Mucosa of gallbladder (tissue), 1 donor: ENCODE measurements at places on chromosomes 12 and 14. TPM values are rescaled to one million over a fixed set of nuclear protein-coding genes. Genes with fewer than 3 reads are reported as not detected.

DNA sequence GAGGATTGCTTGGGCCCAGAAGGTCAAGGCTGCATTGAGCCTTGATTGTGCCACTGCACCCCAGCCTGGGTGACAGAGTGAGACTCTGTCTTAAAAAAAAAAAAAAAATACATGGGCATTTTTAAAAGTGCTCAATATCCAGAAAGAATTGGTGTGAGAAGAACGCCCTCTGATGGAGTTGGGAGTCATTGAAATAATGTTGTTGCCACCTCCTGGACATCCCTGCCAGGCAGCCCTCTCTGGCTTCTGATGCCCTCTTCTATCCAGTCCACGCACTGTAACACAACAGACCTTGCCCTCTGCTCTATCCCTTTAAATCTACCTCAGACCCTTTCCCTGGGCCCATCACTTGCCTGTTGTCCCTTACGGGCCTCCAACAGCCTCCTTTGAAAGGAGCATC is 4.9 kb downstream of the PTGDR start:
- peak; percentile 38 for DNase-seq

GRCh38 chr12:50049254-50050118 is 7.9 kb upstream of the ASIC1 start:
- no peak for DNase-seq

- DNase-seq = peak; percentile 44
These were observed 28.1 kb downstream of the MSRB3 start for GRCh38 chr12:65306366-65307168.

DNA sequence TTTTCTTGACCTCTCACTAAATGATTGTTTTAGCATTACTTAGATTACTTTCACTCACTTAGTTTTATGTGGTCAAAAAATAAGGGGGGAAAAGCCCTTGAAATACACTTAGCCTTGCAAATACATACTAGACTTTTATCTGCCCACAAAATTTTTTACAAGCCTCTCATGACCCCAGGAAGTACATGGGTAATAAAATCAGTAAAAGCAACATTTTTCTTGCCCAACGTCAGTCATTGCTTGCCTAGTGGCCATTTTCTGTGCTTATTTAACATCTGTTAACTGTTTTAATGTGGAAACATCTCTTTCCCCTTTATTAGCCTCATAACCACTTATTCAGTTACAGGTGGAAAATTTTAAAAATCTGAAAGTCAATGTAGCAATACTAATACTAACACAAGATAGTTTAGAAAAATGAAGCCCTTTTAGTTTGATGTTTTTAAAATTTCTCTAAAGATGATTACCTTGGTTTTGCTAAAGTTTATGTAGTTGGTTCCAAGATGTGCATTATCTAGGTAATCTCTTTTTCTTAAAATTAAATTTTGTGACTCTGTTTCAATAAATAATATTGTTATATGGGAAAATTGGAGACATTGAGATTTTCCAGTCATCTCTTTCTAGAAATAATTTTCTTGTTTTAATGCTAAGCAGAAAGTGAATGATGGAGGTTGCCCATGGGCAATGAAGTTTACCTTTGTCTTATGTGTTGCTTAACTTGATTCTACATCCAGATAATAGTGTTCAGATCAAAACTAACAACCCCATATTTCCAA is 175.5 kb downstream of the TMTC2 start:
- no peak for DNase-seq

DNA sequence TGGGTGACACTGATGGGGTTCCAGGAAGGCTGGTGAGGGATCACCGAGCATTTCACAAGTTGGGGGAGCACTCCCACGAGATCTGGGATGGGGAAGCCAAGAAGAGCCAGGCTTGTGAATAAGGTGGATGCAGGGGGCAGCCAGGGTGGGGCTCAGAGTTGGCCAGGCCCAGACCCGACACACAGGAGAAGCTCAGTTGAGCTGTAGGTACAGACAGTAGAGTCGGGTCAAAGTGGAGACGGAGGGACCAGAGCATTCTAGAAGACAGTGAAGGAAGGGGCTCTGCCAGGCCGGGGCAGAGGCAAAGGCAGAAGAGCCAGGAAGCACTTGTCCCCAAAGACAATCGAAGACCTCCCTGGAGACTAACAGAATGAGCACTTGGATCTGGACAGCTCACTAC is 70.9 kb upstream of the BCL11B start:
- no peak for DNase-seq

GRCh38 chr14:94918896-94919295 is 149.0 kb upstream of the GSC start:
- DNase-seq = no peak

DNA sequence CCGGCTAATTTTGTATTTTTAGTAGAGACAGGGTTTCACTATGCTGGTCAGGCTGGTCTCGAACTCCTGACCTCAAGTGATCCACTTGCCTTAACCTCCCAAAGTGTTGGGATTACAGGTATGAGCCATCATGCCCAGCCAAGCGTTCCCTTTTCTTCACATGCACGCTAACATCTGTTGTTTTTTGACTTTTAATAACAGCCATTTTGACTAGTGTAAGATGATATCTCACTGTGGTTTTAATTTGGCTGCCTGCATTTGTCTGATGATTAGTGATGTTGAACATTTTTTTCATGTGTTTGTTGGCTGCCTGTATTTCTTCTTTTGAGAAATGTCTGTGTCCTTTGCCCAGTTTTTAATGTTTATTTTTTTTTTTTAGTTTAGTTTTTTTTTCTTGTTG is 10.2 kb upstream of the YARS2 start:
- DNase-seq = no peak

GRCh38 chr14:101557811-101558738 is 3.2 kb upstream of the DIO3 start:
- DNase-seq = no peak

- no peak for DNase-seq
These were observed 36.2 kb upstream of the TUBA1C start for GRCh38 chr12:49228653-49229052.

GRCh38 chr14:69485701-69486100 is 1.2 kb downstream of the PLEKHD1 start:
- DNase-seq = no peak

Gene GPR132
- total RNA-seq = 3.7 TPM

Gene DBX2
- total RNA-seq = not detected

GRCh38 chr12:49750027-49750995 is 9.0 kb downstream of the TMBIM6 start:
- no peak for DNase-seq

GRCh38 chr12:100399095-100399494 is 42.2 kb downstream of the SLC17A8 start:
- no peak for DNase-seq

- no peak for DNase-seq
These were observed 499.3 kb upstream of the TMEM132C start for GRCh38 chr12:127767656-127768055.

Gene DTX1
- 4.1 TPM for total RNA-seq

DNA sequence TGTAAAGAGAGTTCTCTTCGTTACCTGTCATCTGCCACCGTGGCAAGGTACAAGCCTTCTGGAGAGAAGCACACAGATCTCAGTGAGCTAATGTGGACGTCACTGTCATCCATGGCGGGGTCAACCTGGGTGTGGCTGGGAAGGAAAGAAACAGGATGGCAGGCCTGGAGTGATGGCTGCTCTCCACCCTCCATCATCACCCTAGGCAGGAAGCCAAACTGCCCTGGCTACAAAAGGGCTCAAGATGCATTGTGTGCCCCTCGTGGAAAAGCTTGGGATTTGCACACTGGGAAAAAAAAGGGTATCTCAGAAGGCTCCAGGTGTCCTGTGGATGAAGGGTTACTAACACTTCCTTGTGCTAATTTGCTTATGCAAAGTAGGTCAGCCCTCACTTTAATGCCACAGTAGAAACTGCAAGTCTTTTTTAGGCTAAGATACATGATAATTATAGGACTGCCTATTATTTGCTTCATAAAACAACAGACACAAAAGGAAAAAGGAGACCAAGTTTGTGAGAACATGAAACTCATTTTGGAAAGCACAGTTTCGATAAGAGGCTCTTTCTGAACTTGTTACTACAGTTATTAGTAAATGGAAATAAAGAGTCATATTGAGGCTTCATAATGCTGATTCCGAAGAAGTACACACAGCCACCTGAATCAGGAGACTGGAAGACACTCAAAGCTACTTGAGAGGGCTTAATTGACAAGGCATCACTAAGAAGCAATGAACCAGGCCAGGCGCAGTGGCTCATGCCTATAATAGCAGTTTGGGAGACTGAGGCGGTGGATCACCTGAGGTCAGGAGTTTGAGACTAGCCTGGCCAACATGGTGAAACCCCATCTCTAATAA is 18.9 kb downstream of the RFC5 start:
- DNase-seq = no peak

DNA sequence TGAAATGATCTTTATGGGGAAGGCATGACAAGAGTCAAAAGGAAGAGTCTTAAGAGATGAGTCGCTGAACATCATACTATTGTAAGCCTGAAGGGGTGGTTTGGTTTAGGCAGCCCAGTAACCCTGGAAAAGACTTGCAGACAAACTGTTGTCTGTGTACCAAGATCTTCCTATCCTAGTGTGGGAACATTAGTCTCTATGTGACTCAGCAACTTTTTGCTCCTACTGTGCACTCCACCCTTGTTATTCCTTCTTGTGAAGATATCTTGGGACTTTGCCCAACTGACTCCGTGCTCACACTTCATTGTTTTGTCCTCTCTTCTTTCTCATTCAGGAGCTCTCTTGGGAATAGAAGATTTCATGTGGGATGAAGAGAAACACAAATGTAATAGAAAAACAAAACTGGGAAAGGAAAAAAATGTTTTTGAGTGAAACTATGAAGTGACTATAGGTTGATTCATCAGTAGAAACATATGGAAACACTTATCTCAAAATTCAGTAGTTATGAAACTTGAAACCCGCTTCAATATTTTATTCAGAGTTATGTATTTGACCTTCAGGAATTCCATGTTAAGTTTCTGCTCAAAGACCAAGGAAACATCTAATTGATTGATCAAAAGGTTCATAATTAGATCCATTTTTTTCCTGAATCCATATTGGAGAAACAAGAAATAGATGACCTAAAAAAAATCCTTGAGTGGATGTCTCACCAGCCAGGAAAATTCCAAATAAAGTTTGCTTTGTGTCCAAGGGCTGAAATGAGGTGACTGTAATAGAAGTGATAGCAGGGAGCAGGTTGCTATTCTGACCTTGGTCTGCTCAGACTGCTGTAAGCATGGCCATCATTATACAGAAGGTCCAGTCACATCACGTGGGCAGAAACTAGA is 67.2 kb downstream of the BTG1 start:
- no peak for DNase-seq

Gene MYH6
- total RNA-seq = not detected

DNA sequence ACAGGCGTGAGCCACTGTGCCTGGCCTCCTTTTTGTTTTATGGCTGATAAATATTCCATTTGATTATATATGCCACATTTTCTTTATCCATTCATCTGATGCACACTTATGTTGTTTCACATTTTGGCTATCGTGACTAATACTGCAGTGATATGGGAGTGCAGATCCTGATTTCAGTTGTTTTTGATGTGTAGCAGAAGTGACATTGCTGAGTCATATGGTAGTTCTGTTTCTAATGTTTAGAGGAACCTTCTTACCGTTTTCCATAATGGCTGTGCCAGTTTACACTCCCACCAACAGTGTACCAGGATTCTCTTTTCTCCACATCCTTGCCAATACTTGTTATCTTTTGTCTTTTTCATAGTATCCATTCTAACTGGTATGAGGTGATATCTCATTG is 235.9 kb downstream of the ERC1 start:
- DNase-seq = no peak

DNA sequence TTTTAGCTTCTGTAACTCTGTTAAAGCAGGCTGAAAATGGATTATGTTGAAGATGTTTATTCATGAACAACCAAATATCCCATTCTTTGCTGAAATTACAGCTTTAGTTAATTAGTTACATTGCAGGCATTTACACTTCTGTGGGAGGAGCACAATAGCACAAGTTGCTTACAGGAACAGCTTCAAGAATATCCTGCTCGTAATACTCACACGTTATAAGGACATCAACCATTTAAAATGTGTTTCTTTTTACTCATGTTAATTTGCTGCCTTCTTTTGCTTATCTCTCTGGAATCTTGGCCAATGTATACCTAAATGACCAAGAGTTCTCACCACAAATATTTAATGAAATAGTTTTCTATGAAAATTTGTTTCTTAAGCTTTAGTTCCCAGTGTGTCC is 305.2 kb upstream of the SYT1 start:
- DNase-seq = no peak

DNA sequence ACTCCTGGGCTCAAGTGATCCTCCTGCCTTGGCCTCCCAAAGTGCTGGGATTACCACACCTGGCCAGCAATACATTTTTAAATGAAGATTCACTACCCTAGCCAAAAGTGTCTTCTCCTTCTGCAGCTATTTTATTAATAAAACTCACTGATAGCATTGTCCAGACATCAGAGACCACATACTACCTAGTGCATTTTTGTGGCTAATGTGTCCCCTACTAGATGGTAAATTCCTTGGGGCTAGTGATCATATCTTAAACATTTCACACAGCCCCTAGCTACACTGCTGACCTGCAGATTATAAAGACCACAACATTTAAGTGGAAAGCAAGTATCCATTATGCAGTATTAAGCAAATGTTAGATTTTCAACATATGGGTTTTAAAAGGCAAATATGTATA is 17.0 kb downstream of the DTD2 start:
- DNase-seq = no peak

DNA sequence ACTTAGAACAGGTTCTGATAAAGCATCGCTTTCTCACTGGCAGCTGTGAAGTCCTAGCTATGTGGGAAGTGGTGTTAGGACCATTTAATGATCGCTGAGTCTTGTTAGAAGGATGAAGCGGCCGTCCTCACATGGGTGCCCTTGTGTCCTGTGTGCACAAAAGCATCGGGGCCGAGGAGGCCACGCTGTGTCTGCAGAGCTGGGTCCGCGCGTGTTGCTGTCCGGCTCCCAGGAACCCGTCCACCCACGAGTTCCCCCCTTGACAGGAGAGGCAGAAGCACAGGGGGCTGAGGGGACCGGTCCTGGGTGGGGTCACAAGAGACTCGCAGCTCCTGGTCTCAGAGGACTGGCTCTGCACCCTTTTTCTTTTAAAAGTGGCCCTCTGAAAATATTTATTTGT is 90.4 kb downstream of the ADGRD1 start:
- DNase-seq = no peak

GRCh38 chr12:5888816-5889315 is 56.2 kb downstream of the ANO2 start:
- no peak for DNase-seq
